ENCODE measurements at places on chromosomes 5 and 9.
A peak's percentile ranks its signal among the peaks of the same experiment; 100 is the strongest.

DNA sequence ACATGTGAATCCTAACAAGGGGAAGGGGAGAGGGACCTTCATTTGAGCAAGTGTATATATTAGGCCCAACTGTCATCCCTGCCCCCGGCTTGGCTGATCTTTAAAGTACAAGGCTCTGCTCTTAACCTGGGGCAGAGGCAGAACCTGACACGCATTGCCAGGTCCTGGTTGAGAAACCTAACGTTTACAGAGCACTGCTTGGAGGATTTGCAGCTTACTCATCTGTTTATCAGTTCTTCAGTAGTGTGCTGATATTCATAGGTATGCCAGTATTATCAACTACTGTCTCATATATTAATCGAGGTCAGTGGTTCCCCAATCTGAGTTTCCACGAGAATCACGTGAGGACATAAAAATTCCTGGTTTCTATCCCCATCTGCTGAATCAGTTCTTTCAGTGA is 50.4 kb downstream of the ACO1 start:
- DNase-seq, result no peak

DNA sequence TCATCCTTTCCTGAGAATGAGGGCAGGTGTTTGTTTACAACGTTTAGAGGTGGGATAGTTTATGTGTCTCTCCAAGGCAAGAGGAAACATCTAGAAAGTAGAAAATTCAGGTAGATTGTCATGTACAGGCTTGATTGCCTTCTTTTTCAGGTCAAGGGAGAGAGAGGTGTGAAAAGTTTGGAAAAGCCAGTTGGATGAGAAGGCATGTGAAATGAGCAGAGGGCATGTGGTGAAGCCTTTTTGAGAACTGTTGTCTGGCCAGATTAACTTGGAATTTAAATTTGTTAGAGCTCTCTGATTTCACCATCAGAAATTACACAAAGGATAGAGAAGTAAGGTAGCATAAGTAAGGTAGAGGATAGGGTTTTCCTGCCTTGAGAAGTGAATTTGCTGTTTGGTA is 74.6 kb downstream of the SNX24 start:
- DNase-seq, result no peak

GRCh38 chr5:82275216-82275664 is 2.9 kb downstream of the RPS23 start:
- DNase-seq, result peak; percentile 21

DNA sequence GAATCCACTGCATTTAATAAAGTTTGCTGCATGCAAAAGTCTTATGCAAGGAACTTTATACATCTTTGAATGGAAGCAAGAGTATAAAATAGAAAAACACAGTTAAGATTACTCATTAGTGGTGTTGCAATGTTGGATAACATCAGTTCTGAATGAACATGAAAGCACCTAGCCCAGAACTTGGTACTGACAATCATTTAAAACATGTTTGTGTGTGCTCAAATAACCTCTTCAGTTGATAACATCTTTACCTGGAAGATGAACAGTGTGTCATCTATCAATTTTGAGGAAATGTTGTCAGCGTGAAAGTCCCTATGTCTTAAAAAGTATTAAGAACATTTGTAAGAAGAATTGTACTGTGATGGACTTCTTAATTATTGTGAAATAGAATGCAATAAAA is 370.4 kb upstream of the GRAMD2B start:
- DNase-seq, result no peak

DNA sequence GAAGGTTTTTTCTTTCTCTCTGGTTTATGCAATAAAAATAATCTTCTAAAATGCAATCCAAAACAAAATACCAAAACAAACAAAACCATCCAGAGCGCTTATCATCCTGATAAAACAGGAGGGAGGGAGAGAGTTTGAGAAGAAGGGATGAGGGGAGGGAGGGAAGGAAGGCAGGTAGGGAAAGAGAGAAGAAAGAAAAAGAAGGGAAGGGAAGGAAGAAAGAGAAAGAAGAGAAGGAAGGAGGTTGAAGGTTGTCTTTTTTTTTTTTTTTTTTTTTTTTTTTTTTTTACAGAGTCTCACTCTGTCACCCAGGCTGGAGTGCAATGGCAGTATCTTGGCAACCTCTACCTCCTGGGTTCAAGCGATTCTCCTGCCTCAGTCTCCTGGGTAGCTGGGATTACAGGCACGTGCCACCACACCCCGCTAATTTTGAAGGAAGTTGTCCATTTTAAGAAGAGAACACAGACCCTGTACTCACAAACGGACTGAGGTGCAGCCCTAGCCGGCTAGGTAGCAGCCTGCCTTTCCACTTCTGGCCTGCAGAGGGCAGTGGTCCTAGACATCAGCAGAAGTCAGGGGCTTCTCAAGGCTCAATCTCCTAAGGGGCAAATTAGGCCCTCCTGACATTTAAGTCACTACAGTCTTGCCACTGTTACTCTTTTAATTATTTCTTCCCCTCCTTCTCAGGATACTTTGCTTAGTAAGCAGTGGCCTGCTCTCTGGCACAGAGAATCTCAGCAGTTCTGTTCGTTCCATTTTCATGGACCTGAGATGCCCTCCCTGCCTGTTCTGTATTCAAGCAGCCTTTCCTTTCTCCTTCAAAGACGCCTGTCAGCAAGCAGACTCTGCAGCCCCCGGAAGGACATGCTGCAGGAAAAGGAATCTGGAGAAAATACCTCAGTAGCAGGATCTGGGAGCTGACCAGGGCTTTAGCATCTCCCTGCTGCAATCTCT is 76.4 kb downstream of the EPB41L4B start:
- DNase-seq, result peak; percentile 83

GRCh38 chr9:135887021-135887507 is 20.3 kb downstream of the CAMSAP1 start:
- DNase-seq, result peak; percentile 43

DNA sequence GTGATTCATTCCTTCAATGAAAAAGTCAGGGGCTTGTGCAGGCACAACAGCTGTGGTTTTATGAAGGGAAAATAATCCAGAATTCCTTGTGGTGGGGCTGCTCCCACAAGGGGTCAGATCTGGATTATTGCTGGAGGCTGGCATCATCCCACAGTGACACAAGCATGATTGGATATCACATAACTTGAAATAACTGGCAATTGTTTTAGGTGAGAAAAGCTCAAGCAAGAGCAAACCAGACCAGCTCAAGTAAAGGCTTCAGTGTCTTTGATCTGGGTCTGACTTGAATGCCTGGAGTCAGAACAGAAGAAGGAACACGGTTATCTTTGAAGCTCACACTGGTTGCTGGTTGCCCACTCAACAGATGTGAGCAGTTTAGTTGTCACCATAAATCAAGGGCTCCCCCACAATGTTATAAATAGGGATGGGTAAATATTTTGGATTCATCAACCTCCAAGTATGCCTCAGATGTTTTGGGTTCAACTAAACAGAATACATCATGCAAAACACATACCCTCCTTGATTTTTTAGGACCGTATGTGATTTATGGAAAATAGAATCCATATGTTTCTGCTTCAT is 3.1 kb upstream of the ZNF474 start:
- DNase-seq, result peak; percentile 75

- DNase-seq, result no peak
Measured at GRCh38 chr5:148912714-148913398, 86.4 kb downstream of the ADRB2 start.

- DNase-seq, result no peak
Measured at GRCh38 chr9:112411626-112412027, 31.7 kb downstream of the HSDL2 start.

- DNase-seq, result no peak
Measured at GRCh38 chr9:97568461-97569275, 64.5 kb downstream of the TSTD2 start.

DNA sequence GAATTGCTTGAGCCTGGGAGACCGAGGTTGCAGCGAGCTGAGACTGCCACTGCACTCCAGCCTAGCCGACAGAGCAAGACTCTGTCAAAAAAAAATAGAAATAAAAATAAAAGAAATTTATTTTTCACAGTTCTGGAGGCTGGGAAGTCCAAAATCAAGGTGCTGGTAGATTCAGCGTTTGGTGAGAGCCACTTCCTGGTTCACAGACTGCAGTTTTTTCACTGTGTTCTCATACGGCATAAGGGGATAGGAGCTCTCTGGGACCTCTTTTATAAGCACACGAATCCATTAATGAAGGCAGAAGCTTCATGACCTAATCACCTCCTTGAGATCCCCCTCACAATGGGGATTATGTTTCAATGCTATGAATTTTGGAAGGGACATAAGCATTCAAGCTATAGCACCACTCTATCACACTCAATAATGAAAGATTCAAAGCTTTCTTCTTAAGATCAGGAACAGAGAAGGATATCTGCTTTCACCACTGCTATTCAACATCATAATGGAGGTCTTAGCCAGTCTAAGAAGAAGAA is 5.3 kb downstream of the PJA2 start:
- no peak for DNase-seq

GRCh38 chr5:81803812-81804211 is 52.9 kb upstream of the SSBP2 start:
- DNase-seq, result no peak

DNA sequence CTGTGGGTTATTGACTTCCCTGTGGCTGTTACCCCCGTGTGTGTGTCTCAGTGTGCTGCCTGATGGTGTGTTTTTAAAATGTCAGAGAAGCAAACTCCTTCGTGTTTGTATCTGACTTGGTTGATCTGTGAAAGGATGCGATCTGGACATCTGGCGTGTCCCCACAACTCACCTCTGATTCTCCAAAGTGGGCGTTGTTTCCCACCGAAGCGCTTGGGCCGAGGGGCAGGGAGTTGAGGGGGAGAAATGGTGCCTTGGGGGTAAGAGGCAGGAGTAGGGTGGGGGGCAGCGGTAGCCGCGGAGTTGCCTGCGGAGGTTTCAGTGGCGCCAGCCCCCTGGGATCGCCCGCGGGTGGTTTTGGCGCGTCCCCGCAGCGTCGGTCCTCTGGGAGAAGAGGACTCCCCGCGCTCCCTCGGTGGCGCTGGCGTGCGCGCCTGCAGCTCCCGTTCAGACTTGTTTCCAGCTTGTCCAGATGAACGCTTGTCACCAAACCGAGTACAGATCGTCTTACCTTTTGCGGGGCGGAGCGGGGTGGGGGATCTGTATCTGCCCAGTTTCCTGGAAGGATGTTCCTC is 1.1 kb downstream of the MAST4 start:
- DNase-seq, result peak; percentile 69

- no peak for DNase-seq
Measured at GRCh38 chr9:110753731-110754231, 85.2 kb downstream of the MUSK start.

DNA sequence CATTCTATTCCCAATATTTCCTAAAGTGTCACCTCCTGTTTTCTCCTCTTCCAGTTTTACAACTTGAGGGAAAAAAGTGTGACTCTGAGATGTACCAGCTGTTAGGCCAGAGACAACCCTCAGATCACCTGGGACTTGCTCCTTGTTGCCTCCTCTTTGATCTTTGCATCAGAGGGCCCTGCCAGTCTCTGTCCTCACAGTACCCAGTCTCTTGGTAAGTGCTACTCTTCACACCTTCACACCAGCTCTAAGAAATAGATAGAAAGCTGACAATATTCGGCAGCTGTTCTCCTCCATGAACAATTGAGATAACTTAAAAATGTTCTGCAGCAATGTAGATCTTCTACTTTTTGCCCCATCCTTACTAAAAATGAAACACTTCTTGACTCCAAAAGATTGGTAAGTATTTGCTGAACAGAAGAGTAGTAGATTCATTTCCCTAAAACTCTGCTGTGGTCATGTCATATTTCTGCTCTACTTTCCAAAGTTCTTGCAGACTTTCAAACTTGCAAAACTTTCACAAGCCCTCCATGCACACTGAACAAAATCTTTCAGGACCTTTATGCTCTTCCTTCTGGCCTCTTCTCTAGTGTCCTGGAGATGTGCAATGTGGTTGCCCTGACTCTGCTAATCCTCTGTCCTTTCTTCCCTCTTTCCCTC is 188.6 kb downstream of the SNX18 start:
- DNase-seq, result no peak

GRCh38 chr9:4118666-4119065 is 181.2 kb downstream of the GLIS3 start:
- no peak for DNase-seq

- no peak for DNase-seq
Measured at GRCh38 chr9:6766606-6767005, 8.8 kb downstream of the KDM4C start.
